Choroid plexus epithelial cell (primary cell): ENCODE measurements at places on chromosomes 5 and 9.

DNA sequence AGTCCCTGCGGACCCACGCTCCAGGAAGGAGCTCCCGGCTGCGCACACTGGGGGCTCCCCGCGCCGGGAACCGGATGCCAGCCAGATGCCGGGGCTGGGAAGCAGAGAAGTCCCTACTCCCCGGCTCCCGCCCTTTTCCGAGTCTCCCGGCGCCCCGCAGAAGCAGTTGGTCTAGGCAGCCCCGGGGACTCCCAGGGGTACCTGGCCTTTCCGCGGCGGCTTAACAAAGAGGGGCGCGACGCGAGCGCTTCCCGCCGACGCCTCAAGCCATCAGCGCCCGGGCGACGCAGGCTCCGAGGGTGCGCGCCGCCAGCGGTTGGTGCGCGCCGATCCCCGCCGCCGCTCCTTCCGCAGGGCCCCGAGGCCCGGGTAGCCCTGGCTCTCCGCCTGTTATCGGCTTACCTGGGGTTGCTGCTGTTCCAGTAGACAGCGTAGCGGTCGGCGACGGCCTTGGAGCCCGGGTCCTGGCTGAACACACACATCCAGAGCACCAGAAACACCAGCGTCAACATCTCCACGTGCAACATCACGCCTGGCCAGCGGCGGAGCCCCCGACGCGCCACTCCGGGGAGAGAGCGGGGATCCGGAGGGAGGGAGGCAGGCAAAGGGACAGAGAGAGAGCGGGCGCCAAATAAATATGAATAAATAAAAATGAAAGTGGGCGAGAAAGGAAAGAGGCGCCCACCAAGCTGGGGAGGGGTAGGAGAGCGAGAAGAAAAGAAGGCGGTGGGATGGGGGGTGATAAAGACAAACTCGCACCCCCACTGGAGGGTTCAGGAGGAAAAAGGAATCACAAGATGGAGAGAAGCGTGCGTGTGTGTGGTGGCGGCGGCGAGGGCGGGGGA is 428 bp downstream of the EFNA5 start:
- DNase-seq = peak; percentile 37

GRCh38 chr5:151758430-151759241 is at the start of gene ATOX1:
TSS of gene ATOX1 (minus strand) at chr5:151758631. CDS start at chr5:151758551, 80 bp downstream.
- DNase-seq = peak; percentile 90

DNA sequence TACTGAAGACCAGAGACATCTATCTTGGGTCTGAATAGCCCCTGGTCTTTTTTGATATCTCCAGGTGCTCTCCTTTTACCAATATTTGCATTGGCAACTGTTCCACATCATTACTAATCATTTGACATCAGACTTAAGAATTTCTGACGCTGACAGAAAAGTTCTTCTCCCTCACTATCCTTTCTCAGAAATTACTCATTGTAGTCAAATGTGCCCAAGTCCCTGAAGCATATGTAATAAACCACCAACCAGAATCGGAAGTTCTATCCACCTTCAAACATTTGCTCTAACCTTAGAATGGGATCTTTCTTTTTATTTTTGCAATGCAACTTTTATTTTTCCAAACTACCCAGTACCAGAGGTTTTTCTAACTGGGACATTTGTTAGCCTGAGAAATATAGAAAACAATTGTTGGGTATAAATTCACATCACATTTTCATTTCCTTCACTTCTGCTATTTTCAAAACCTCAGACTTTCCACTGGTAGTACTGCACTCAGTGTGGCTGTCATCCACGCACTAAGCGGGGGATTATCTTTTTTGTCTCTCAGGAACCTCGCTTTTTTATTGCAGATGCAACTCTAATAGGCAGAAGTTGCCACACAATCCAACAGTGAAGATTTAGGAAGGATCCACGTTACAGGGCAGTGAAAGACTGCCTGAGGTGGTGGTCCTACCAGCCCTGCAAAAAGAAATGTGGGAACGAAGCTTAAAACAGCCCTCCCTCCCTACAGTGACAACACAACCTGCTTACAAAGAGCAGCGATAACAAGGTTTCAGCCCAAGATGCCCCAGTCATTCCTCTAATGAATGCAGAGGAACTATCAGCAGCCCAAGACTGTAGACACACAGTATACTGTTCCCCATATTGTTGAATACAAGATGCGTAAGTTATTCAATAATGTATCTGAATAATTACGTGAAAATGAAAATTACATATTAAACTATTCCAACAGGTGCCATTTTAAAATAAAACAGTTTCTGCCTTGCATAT is 201.2 kb downstream of the EBF1 start:
- no peak for DNase-seq

GRCh38 chr5:93571114-93571949 is 9.7 kb downstream of the NR2F1-AS1 start:
- peak; percentile 60 for DNase-seq

DNA sequence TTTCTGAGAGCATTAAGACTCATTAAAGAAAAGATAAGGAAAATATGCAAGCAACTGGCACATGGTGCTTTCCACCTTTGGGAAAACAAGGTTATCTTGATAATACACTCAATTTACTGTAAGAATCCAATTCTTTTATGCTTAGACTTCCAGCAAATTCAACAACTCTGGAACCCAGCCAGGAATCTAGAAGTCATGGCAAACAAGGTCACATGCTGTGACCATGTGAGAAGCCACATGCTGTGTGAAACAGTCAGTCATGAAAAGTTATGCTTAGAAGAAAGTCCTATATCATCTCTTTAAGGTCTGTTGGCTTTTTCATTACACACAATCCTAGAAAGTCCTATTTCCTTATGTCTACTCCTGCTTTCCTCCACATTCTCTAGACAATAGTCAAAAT is 581.8 kb upstream of the C9orf72 start:
- peak; percentile 70 for DNase-seq

- no peak for DNase-seq
These were observed 21.5 kb upstream of the NIPBL start for GRCh38 chr5:36855141-36855495.

DNA sequence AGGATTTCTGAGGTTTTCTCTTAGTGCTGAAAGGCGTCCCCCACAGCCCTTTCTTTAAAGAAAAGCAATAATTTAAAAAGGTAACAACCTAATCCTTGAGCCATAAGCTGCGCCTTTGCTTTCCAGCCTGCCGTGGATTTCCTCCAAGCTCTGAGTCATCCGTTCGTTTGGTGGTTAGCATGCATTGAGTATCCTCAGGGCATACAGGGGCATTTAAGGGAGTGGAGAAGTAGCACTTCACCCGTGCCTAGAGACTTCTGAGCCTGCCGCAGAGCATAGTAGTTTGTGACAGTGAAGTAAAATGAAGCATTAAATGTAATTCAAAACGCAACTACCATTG is 892 bp upstream of the TNC start:
- peak; percentile 84 for DNase-seq

- DNase-seq = peak; percentile 15
These were observed 153.3 kb downstream of the SLF1 start for GRCh38 chr5:94771742-94772141.

GRCh38 chr5:65722575-65723403 is 784 bp downstream of the NLN start:
- DNase-seq = peak; percentile 65

DNA sequence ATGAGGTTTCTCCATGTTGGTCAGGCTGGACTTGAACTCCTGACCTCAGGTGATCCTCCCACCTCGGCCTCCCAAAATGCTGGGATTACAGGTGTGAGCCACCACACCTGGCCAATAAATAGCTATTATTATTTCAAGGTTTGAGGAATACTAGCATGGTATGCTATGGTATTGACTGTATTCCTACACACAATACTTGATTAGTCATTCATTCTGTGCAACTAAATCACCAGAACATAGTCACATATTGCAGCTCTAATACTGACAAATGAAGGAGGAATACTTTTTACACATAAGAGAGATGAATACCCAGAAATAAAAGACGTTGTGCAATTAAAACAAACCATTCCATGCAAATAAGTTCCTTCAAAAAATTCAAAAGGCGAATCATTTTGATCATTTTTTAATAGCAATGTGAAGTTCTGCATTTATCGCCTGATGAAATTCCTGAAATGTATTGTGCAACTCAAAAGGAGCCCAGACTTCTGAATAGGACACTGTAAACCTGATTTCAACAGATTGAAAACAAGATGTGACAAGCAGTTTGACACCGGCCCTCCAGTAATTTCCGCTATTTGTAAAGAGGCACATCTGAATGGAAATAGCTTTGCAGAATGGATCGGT is 687.4 kb upstream of the SEMA6A start:
- no peak for DNase-seq

GRCh38 chr5:15757619-15758018 is 257.6 kb downstream of the FBXL7 start:
- DNase-seq = no peak

DNA sequence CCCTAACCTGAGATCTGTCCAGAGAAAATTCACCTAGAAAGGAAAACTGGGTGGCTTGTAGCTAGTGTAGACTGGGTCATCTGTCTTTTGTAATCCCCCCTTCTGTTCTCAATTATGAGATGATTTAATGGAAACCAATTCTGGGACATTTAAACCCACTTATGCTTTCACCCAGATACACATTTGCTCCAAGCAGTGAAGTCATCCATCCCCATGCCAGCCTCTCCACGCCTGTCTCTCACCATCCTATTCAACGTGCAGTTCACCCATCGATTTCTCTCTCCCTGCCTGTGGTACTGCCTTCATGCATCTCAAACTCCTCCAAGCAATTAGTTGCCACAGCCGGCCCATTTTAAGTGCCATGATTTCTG is 1.8 kb downstream of the PHF19 start:
- DNase-seq = no peak

GRCh38 chr9:131823701-131824146 is 83.8 kb upstream of the RAPGEF1 start:
- DNase-seq = no peak

DNA sequence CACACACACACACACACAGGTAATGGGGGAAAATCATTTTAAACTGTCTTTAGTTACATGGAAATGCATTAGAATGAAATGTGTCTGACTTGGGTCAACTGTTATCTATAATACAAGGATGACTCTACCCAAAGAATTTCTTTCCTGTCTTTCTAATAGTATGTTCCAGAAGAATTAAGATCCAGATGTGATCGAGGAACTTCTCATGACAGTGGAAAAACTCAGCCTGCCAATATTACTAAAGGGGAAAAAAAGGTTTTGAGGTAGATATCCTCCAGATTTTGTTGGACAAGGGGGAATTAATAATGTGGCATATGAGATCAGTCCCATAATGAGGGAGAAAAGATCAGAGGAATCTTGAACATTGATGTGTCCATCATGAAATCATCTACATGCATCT is 190.6 kb upstream of the MAP3K1 start:
- no peak for DNase-seq

- DNase-seq = peak; percentile 77
These were observed 929 bp downstream of the SH3PXD2B start for GRCh38 chr5:172453206-172453985.

- DNase-seq = peak; percentile 41
These were observed 32.3 kb downstream of the PRRX2 start for GRCh38 chr9:129697656-129698253.

- DNase-seq = no peak
These were observed 143.0 kb downstream of the ADAMTS6 start for GRCh38 chr5:65338606-65339151.

DNA sequence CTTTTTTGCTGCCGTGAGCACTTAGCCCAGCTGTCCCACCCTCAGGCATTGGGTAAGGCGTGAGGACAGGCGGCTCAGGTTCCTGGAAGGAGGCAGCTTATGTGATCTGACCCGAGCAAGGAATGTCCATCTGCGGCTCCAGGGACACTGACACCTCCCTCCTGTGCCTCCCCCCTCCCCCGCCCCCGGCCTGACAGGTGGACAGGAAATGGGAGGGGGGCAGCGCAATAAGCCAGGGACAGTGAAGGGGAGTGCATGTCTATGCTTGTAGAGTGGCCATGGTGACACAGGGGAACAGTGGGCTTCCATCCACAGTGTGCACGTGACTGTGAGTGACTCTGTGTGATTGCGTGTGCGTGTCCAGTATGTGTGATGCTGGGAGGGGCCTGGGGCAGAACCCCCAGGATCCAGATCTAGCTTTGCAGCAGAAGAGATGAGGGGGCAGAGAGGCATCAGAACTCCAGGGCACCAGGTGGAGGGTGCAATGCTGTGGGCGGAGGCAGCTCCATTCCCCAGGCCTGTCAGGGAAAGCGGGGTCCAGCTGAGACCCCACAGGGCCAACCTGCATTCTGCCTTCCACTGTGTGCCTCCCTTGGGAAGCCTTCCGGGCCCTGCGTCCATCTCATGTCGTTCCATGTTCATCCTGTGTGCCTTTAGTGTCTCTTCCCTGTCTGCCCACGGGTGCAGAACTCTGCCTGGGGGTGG is 30.5 kb downstream of the CNTFR start:
- no peak for DNase-seq

GRCh38 chr9:111456529-111456928 is 27.7 kb downstream of the ECPAS start:
- DNase-seq = peak; percentile 55

GRCh38 chr5:54159153-54159892 is 151.1 kb downstream of the ARL15 start:
- DNase-seq = peak; percentile 29

- peak; percentile 97 for DNase-seq
These were observed 812.9 kb upstream of the ZNF608 start for GRCh38 chr5:125559296-125559695.

- no peak for DNase-seq
These were observed 473.4 kb downstream of the NTRK2 start for GRCh38 chr9:85142968-85143367.

DNA sequence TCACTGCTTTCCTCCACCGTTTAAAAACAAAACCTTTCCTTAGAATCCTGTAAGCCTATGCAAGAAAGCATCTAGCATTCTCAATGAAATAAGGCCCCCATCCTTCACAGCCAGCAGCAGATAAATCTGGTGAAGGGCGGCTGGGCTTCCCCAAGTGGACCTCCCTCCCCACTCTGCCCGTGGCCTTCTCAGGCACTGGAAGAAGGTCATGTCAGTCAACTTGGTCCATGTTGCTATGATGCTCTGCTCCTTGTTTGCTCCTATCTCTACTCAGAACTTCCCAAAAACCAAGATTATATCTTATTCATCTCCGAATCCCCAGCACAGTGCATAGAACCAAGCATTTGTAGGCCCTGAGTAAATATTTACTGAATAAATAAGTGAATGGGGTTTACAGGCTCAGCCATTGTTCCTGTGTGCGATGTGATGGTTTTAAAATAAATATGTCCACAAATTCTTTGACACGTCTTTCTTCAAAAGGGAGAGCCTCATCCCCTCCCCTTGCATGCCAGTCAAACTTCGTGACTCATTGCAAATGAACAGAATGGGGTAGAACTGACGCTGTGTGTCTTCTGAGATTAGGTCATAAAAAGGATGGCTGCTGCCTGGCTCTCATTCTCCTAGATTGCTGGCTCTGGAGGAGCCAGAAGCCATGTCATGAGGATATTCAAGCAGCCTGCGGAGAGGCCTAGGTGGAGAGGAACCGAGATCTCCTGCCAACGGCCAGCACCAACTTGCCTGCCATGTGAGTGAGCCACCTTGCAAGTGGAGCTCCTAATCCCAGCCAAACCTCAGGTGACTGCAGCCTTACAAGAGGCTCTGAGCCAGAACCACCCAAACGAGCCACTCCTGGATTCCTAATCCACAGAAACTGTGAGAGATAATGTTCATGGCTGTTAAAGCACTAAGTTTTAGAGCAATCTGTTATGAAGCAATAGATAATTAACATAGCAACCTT is 70.5 kb downstream of the MED27 start:
- DNase-seq = no peak
